Lower lobe of right lung (tissue), 2 donors: ENCODE measurements at places on chromosomes 2 and 18. TPM values are rescaled to one million over a fixed set of nuclear protein-coding genes. Genes with fewer than 3 reads are reported as not detected.

The AMER3 gene
- not detected for total RNA-seq

The ITGAV gene
- total RNA-seq = 46.6 TPM

The POTEJ gene
- total RNA-seq = not detected

The SYT4 gene
- not detected for total RNA-seq

The NAT8 gene
- total RNA-seq = not detected

The KANSL1L gene
- 34.4 TPM for total RNA-seq

The FSHR gene
- not detected for total RNA-seq

The SERPINB3 gene
- total RNA-seq = not detected

The GKN2 gene
- total RNA-seq = 53.3 TPM

- no peak for DNase-seq
These were observed 36.5 kb downstream of the RHOB start for GRCh38 chr2:20483194-20483895.

DNA sequence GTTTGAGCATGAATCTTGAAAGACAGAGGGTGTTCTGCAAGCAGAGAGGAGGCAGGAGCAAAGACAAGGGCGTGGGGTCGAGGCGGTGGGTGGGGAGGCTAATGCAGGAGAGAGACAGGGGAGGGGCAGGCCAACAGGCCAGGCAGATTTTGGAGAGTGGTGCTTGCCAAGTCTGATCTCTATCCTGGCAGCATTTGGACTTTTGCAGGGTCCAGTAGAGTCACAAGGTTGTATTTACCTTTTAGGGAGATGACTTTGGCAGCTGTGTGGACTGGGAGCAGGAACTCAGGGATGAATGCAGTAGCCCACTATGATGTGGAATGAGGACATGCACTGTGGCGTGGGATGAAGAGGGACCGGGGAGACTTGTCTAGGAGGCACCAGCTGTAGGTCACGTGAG, 15.7 kb upstream of the CEP192 start:
- no peak for DNase-seq

DNA sequence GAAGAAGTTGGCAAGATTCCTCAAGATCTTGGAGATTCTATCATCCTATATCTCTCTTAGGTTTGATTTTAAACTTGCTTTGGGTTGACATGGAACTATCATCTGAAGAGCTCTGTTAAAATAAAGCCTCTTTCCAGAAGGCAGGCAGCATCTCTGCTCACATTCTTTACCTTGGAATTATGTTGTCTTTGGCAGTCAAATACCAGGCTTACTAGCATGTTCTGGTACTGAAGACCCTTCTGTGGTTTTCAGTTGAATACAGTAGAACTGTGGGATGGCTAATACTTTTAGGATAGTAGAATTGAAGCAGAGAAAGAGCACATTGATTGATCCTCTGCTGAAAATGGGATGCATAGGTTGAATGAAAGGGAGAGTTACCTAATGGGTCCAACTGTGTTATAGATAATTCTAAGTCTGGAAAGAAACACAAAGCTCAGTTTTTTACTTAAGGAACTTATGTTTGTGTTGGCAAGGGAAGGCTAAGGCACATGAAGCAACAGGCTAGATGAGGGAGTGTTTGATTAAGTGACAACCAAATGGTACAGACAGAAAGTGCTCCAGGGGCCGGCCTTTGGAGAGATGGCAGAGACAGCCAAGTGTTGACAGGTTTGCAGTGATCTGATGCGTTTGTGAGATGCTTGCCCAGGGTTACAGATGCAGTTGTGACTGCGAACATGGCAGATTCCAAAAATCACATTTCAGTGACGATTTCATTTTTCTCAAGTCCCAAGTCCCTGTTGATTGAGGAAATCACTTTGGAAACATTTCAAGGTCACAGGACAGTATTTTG, 397.9 kb downstream of the MEIS1 start:
- no peak for DNase-seq

GRCh38 chr2:236366397-236366796, 102.2 kb upstream of the ASB18 start:
- no peak for DNase-seq

DNA sequence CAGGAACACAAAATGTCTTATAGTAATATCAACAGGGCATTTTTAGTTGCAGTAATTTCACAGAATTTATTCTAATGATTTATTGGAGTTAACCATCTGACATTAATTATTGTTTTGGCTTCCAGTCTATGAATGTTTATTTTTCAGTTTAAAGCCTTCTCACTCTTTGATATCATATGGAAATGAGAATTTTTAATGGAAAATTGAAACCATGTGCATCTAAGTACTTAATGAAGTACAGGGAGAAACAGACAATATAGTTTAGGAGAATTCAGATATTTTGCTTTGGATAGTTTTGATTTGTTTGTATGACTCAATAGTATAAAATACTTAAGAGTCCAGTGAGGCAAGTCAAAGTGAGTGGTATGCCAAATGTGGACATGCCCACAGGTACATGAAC, 126.1 kb downstream of the OLA1 start:
- no peak for DNase-seq

GRCh38 chr2:187912950-187913349, 358.7 kb upstream of the TFPI start:
- no peak for DNase-seq

GRCh38 chr2:237558961-237559641, 7.3 kb upstream of the PRLH start:
- DNase-seq = peak; percentile 74

GRCh38 chr2:208034503-208035140, 9.3 kb upstream of the PLEKHM3 start:
- no peak for DNase-seq

- no peak for DNase-seq
These were observed 202.3 kb upstream of the TCF4 start for GRCh38 chr18:55790296-55790695.

GRCh38 chr18:49416511-49416910, 43.9 kb downstream of the DYM start:
- no peak for DNase-seq

GRCh38 chr2:46798041-46798440, 117.6 kb downstream of the MCFD2 start:
- no peak for DNase-seq

DNA sequence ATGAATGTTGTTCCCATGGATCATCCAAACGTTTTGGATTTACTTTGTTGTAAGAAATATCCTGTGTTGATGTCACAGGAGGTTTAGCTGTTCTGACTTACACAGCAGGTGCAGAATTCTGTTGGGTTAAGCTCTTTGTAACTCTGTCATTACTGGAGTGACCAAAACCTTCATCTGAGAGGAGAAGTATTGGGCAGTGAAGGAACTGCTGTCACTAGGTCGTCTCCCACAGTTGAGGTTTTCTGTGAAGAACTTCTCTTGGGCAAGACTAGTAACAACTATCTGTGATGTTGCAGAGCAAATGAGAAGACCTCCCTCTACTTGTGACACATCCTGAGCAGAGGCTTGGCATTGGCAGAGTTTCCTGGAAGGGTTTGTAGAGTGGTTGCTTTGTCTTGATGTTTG, 2.9 kb downstream of the SPTBN1 start:
- no peak for DNase-seq

- no peak for DNase-seq
These were observed 182.3 kb upstream of the STK17B start for GRCh38 chr2:196353717-196354116.

DNA sequence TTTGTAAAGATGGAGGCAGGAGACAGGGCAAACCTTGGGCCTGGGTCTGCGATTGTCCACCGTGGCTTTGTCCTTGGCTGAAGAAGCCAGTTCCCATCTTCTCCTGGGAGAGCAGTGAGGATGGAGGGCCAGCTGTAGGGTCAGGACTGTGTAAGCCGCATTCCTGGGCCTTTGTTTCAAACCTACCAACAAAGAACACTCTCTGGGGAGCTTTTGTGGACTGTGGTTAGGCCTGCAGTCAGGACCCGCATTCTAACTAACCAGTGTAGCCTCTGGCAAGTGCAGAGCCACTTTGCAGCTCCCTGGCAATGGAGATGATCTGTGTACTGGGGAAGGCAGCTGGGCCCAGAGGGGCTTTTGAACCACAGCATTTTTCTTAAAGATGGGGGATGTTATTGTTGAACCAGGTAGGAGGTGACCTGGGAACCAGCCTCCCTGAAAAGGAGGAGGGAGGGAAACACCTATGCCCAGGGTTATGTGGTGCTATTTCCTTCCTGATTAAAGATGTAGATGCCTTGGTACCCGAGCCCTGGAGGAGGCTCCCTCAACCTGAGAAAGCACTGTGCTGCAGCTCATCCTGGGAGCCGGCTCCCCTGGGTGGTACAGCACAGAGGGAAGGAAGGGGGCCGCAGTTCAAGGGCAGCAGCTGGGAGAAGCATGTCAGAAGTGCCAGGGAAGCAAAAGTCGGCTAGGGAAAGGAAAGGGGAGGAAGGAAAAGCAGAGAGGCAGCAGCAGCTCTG, 12.7 kb upstream of the SMAD4 start:
- no peak for DNase-seq

- peak; percentile 84 for DNase-seq
These were observed 17.3 kb upstream of the AGXT start for GRCh38 chr2:240851078-240851991.

- no peak for DNase-seq
These were observed 391.9 kb upstream of the RAB6C start for GRCh38 chr2:129587426-129588064.

DNA sequence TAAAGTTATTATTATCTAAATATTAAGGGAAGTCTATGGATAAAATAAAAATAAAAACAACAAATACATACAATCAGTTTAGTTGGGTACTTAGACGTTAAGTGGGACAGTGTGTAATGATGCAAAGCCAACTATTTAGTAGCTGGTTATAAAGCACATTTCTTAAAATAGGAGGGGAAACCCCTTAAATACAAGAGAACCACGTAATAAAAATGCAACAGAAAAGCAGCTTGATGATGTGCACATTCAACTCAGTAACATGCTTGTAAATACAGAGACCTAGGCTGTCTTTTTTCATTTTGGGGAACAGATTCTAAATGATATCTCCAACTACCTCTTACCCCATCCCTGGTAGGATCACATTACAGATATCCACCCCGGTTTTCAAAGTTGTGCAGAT, 134.3 kb upstream of the AQP4 start:
- DNase-seq = no peak

GRCh38 chr2:233650981-233651380, 14.7 kb downstream of the UGT1A10 start:
- no peak for DNase-seq

DNA sequence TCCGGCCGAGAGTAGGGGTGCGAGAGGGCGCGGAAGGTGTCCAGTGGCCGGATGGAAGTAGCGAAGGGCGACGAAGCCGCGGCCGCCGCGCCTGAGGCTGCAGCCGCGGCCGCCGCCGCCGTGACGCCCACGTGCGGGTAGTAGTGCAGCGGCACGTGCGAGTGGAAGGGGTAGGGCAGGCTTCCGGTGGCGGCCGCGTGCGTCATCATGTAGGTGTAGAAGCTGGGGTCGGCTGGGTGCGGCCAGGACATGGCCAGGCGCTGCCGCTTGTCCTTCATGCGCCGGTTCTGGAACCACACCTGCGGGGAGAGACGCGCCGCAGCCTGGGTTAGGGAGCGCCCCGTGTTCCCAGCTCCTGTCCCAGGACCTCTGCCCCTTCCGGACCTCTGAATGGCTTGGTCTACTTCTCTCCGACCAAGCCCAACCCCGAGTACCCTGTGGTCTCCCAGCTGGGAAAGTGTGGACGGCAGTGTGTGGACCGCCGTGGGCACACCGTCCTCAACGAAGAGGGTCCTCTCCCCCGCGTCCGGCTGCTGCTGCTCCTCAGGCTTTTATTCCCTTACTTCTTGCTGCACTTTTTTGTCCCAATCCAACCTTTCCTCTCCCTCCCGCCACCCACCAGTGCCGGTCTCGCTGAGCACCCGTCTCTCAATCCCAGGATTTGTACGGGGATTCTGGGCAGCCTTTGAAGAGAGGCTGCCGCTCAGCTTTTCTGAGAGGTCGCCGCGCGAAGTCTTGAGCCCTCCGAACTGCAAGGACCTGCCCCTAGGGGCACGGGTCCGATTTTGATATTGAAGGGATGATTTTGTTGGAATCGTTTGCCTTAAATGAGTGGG, 3.0 kb downstream of the EVX2 start:
- DNase-seq = no peak

- no peak for DNase-seq
These were observed 38.2 kb downstream of the GPD2 start for GRCh38 chr2:156474401-156474800.

DNA sequence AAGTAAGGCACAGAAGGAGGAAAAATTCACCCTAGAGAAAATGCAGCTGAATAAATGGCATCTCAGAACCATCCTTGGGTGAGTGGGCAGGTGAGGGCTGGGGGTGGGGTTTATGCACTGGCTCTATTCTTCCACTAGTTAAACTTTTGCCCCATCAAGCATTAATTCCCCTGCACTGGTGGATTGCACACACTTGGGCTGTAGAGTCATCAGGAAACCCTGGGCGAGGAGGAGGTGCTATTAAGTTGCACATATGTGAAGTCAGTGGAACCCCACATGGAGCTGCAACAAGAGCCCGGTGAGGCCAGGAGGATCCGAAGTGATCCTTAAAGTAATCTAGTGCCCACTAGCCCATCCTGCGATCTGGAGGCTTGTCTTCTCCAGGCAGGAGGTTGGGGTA, 6.8 kb upstream of the DNAJB2 start:
- no peak for DNase-seq

DNA sequence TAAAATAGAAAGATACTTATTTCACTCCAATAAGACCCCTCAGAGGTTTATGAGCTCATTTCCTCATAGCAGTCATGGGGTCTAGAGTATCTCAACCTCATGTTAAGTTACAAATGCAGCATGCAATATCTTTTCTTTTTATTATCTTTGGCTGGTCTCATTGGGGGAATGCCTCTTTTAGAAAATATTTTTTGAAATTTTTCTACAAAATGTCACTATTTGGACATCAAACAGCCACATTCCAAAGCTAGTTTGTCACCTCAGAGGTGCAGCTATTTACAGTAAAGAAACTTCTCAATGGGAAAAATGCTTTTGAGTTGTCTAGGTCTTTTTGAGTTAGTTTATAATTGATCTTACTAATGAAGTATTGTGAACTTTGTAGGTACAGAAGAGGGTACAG, 370.7 kb upstream of the LRATD1 start:
- DNase-seq = no peak

DNA sequence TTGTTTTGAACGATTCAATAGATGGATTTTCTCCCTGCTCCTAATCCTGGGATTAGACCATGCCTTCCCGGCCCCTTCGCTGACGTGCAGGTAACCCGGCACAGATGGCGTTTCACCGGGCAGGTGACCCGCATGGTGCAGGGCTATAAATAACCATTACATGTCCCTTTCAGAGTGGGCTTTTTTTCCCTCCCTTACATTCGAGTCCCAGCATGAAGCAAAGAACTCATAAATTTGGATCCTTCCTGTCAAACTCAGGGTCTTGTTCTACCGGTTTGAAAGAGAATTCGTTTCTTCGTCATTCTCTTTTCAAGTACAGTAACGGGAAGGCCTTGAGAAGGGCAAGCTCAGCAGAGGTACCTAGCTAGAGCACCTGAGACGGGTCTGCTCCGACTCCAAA, 46.1 kb downstream of the EDAR start:
- DNase-seq = no peak

DNA sequence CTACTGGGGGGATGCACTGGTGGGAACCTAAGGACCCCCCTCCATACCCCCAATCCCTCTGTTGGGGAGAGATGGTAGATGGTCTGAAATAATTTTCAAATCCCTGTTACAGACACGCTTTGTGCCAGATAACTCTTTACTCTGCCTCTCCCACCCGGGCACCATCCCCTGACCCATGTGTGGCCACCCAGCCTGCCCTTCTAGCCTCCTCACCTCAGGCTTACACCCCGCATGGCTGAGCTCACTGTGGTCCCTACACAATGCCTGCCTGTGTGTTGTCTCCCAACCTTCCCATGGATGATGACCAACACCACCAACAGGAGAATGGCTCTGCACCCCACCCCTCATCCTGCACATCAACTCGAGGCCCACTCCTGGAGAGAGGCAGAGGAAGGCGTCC, 15.0 kb downstream of the SPEG start:
- DNase-seq = no peak
